Stimulated activated CD4-positive, alpha-beta T cell treated with anti-CD3 and anti-CD28 coated beads, Interleukin-12 subunit alpha, Interleukin-12 subunit beta, amount 100 ng/mL, for 4 hours (primary cell): ENCODE measurements at places on chromosomes 7 and 10.

- DNase-seq = no peak
These were observed 11.2 kb upstream of the PDK4 start for GRCh38 chr7:95607561-95607960.

- no peak for DNase-seq
These were observed 233.7 kb downstream of the ADK start for GRCh38 chr10:74384615-74385183.

- no peak for DNase-seq
These were observed 38.8 kb upstream of the FAM20C start for GRCh38 chr7:153604-154003.

DNA sequence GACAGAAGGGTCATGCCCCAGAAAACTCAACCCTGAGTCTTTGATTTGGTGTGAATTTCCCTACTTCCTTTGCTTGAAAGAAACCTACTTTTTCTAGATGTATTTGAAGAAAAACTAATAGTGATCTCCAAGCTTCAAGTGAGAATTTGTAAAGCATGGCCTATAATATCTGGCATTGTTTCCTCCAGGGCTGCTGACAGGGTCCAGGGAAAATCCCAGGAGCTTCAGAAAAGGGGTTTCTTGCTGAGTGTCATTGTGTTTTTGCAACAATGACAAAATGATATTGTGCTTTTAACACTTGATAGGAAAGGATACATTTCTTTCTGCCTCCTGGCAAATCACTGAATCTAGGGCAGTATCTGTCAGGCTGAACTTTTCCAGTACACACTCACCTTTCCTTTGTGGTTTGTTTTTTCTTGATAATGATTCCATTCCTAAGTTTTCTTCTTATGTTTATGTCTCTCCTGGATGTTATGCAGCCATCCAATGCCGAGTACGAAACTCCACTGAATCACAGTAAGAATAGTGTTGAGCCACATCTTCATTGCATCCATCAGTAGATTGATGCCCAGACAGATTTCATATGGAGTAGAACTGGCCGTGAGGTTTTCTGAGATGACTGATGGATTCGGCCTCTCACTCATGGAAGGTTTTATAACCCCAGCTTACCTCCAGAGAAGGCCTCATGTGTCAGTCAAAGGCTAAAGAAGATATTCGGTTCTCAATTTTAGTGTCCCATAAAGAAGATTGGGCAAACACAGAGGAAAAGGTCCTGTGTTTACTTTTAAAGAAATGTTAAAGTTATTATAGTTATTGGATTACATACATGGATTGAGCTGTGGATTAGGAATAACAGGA is 76.9 kb upstream of the STEAP1B start:
- DNase-seq = no peak

GRCh38 chr10:24938525-24938924 is 13.9 kb downstream of the PRTFDC1 start:
- no peak for DNase-seq

DNA sequence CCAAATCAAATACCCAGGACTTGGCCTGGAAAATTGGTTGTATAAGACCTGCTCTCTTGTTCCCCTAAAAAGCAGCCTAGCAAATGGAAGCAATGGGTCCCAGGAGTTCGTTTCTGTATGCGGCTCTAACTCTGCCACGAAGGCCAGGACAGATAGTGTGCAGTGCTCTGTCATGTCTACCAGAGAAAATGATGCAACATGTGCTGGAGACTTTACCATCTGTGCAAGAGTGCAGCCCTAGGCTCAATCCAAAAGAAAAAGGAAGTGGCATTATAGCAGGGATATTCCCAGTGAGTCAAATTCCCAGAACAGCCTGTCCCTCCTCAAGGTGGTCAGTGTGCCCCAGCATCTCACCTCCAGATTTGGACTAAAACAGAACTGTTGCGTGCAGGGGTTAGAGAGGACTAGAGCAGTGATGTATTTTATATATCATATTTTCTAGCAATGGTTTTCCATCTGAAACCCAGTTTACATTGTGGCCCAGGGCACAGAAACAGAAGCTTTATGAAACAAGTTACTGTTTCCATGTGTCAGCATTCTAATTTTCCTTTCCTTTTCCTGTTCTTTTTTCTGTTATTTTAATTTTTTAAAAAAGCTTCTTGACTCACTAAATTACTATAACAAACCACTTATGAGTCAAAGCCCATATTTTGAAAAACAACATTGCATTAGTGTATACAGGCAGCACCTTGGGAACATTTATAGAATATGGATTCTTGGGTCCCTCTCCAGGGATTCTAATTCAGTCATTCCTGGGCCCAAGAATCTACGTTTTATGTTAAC is 311.2 kb downstream of the RNLS start:
- no peak for DNase-seq

- DNase-seq = no peak
These were observed 43.5 kb downstream of the CLEC2L start for GRCh38 chr7:139566736-139567646.

- no peak for DNase-seq
These were observed 55.7 kb downstream of the LYZL2 start for GRCh38 chr10:30573721-30574431.

GRCh38 chr7:73833251-73833919 is 2.6 kb downstream of the CLDN4 start:
- DNase-seq = no peak

DNA sequence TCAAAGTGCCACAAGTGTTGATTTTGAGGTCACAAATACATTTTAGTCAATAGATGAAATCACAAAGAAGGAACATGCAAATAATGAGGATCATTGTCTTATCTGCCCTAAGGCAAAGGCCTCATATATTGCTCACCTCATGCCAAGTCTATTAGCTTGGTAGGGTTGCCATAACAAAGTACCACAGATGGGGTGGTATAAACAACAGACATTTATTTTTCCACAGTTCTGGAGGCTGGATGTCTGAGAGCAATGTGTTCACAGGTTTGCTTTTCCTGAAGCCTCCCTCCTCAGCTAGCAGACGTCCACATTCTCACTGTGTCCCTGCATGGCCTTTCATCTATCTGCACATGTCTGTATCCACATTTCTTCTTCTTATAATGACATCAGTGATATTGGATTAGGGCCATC is 59.6 kb downstream of the RELN start:
- DNase-seq = no peak

GRCh38 chr7:23343806-23344475 is 44.8 kb downstream of the MALSU1 start:
- no peak for DNase-seq

- DNase-seq = no peak
These were observed 128.1 kb upstream of the FAM20C start for GRCh38 chr7:64098-64915.

- no peak for DNase-seq
These were observed 53.9 kb upstream of the PLPP4 start for GRCh38 chr10:120403109-120403508.

DNA sequence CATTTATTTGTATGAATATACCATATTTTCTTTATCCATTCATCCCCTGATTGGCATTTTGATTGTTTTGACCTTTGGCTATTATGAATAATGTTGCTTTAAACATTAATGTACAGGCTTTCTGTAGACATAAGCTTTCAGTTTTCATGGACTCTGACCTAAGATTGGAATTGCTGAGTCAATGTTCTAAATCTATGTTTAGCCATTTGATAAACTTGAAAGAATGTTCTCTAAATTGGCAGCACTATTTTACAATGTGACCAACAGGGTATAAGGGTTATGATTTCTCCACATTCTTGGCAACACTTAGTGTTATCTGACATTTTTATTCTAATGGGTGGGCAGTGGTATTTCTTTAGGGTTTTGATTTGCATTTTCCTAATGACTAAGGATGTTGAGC is 229.7 kb upstream of the ETV1 start:
- no peak for DNase-seq

GRCh38 chr7:137871170-137871915 is 24.6 kb upstream of the DGKI start:
- no peak for DNase-seq

DNA sequence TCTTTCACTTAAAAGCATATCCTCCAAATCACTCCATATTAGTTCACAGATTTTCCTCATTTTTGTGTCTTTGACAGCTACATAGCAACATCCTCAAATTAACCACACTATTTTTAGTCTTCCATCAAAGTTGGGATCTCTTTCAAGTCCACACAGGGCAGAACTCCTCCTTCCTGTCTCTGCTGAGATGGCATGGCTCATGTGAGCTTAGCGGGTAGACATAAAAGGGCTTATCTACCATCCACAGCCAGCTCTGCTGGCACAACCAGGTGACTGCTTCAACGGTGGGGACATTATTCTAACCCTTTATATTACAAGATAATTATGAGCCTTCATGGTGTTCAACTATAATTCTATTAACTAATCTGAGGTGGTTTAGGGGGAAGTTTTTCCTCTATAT is 35.5 kb downstream of the ICA1 start:
- no peak for DNase-seq

DNA sequence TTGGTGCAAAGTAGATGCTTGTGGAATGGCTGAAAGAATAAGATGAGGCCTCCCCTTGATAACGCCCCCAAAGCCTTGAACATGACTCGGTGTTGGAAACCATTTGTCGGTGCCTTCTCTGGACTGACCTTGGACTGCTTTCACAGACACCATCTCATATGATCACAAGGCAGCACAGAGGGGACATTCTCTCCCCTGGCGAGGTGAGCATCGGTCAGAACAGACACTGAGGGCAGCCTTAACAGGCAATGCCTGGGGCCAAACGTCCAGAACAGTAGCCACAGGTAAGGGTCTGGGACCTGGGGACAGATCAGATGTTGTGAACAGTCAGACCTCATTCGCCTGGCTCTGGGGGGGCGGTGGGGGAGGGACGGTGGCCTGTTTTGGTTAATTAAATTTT is 2.8 kb upstream of the TRRAP start:
- no peak for DNase-seq

DNA sequence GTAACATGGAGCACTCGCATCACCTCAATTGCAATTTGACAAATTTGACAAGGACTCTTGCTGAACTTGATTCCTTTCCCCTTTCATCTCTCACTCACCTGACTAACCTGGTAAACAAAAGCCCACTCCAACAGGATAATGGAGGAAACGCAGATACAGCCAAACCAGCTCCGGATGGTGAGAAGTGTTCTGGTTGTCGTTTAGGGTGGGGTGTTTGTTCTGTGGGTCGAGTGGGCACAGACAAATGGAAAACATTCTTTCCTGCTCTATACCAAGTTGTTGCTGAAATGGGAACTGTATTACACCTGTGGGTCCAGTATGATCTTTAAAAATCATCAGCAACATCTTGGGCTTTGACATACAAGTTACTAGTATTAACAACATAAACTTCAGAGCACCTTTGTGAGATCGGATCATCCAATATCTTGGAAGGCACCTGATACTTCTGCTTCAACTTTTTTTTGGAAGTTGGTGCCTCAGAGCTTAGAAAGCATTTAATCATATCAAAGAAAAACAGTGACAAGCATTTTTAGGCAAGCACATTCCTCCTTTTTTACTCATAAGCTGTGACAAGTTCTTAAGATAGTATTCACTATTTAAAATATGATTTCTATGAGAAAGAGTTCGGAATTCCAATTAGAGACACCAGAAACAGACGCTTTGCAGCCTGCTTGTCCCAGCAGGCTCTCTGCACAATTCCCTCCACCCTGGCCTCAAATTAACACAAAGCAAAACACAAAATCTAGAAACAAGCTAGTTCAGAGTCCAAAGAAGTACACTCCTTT is 58.1 kb downstream of the CCDC186 start:
- DNase-seq = no peak

GRCh38 chr10:126937026-126937425 is 31.8 kb downstream of the DOCK1 start:
- no peak for DNase-seq

GRCh38 chr7:142606081-142606480 is 143.2 kb upstream of the PRSS1 start:
- DNase-seq = no peak

GRCh38 chr7:47940088-47941013 is 7.9 kb downstream of the PKD1L1 start:
- DNase-seq = no peak

GRCh38 chr10:123613346-123613850 is 52.8 kb upstream of the GPR26 start:
- no peak for DNase-seq

- DNase-seq = no peak
These were observed 24.7 kb upstream of the DPYSL4 start for GRCh38 chr10:132162021-132162531.

GRCh38 chr7:22296265-22296566 is 60.7 kb downstream of the RAPGEF5 start:
- DNase-seq = no peak

DNA sequence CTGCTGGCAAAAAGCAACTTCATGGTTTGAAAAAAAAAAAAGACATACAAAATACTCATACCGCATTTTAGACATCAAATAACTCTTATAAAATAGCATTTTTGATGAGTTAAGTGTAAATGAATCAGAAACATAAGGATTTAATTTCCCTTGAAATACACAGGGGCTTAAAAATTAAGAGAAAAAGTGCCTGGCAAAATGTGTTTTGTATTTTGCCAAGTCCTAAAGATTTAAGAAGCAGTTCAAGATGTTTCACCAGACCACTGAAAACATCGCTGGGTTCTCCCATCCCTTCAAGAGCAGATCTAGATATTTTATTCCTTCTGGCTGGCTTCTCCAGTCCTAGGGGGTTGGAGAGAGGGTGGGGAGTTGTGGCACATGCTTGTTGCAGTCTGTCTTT is 396.4 kb downstream of the INHBA start:
- no peak for DNase-seq

DNA sequence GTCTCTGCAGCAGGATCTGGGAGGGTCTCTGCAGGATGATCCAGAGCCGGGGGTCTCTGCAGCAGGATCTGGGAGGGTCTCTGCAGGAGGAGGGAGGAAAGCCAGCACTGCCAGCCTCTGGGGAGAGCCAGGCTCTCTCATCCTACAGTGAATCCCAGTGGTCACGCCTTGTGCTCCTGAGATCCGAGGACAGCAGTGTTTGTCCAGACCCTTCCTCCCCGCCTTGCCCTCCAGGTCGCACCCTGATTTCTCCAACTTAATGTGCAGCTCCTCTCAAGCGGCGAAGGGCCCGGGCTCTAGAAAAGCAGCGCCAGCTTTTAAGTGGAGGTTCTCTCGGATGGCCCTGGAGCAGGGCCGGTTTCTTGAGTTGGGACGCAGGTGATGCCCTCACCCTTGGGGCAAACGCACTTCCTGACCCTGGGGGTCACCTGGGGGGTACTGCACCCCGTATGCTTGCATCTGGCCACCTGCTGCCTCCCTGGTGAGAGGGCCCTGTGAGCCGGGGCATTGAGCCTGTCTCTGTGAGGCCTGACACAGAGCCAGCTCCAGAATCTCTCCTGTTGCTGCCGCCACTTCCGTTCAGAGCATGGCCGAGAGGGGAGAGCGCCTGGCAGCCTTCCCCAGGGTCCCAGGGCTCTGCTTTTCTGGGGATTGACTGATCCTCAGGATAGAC is 111.6 kb downstream of the ACTR3B start:
- no peak for DNase-seq

GRCh38 chr7:26181474-26182227 is 18.9 kb downstream of the HNRNPA2B1 start:
- no peak for DNase-seq

- DNase-seq = no peak
These were observed 3.0 kb upstream of the LIPK start for GRCh38 chr10:88702848-88703597.
